ENCODE measurements at places on chromosomes 6 and 20. TPM values are rescaled to one million over a fixed set of nuclear protein-coding genes. Genes with fewer than 3 reads are reported as not detected.

DNA sequence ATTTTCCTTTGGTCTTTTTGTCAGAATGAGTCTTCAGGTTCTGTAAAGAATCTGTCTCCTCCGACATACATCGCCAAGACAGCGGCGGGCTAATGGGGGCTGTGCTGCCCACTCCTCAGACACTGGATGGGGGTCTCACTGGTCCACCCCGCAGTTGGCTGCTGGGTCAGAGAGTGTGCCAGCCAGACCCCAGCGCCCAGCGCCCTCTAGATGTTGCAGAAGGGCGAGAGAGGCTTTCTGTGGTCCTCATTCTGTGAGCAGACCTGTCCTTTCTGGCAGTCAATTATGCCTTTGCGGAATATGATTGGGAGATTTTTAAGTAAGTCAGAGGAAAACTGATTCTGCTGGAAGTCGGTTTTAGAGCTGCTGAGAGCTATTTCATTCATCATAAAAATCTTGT is 7.8 kb upstream of the CCR6 start:
- no peak for DNase-seq
- H3K27ac ChIP-seq: no peak overlapping the region
- H3K27me3 ChIP-seq: no peaks in the 10 kb centered on the region
- no peaks in the 10 kb centered on the region for H3K4me1 ChIP-seq
- no peaks in the 10 kb centered on the region for H3K36me3 ChIP-seq

GRCh38 chr6:47567586-47567985 is 90.0 kb downstream of the CD2AP start:
- H3K27ac ChIP-seq: no peak overlapping the region
- no peak for DNase-seq
- no peaks in the 10 kb centered on the region for H3K4me1 ChIP-seq
- no peaks in the 10 kb centered on the region for H3K27me3 ChIP-seq
- H3K36me3 ChIP-seq: no peaks in the 10 kb centered on the region
- no peak overlapping the region for H3K4me3 ChIP-seq

- DNase-seq: no peak
- H3K36me3 ChIP-seq: no peaks in the 10 kb centered on the region
- H3K27ac ChIP-seq: no peak overlapping the region
- no peak overlapping the region for H3K4me3 ChIP-seq
- no peaks in the 10 kb centered on the region for H3K4me1 ChIP-seq
Measured at GRCh38 chr6:87237804-87238203, 82.4 kb downstream of the ZNF292 start.

TINAG gene
- total RNA-seq: not detected

DNA sequence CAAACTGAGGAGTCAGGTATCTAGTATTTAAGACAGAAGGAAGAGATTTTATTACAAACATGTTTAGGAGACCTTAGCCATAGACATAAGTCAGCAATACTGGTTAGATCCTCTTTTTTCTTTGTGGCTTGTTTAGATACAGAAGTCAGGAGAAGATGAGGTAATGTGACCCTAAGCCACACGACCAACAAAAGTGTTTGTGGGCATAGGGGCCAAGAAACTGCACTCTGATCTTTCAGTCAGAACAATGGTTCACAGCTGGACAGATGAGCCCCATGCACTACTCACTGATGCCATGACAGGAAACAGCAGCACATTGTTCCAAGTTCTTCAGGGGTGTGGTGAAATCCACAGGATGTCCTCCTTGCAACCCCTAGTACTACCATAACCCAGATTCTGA is 238.5 kb upstream of the RAB32 start:
- no peak for DNase-seq
- H3K36me3 ChIP-seq: no peaks in the 10 kb centered on the region
- H3K27me3 ChIP-seq: no peaks in the 10 kb centered on the region
- no peaks in the 10 kb centered on the region for H3K4me1 ChIP-seq
- H3K4me3 ChIP-seq: no peak overlapping the region
- no peak overlapping the region for H3K27ac ChIP-seq

GRCh38 chr6:159804504-159804903 is 4.4 kb downstream of the PNLDC1 start:
- no peak for DNase-seq
- no peak overlapping the region for H3K27ac ChIP-seq
- no peaks in the 10 kb centered on the region for H3K36me3 ChIP-seq
- no peaks in the 10 kb centered on the region for H3K27me3 ChIP-seq

HDGFL1 gene
- not detected for total RNA-seq

DNA sequence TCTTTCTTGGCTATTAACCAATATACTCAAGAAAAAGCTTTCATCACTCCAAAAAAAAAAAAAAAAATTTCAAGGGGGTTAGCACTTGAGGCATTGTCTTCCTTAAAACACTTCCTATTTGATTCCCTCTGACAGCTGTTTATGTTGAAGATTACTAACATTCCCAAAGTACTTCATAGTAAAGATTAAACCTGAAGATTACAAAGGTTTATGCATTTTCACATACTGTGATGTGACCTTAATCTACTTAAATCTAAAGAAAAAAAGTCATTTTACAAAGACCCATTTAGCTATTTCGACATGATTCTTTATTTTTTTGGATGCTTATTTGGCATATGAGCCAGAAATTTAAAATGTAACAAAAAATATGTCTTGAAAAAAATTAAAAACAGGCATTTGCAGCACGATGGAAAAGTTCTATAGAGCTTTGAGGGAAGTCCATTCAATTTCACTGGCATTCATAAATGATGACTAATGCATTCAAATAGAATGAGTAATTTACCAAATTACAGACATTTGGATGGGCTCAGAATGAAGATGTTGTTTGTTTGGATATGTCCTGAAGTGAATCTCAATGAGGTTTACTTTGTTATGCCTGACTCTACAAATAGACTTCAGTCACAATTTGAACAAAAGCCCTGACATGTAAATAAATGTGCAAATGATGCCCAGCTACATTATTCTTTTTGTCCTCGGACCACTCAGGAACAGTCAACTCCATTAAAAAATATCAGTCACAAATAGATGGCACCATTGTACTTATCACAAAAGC is 674.6 kb upstream of the MARCKS start:
- H3K27me3 ChIP-seq: no peaks in the 10 kb centered on the region
- no peaks in the 10 kb centered on the region for H3K4me1 ChIP-seq
- H3K27ac ChIP-seq: no peak overlapping the region
- H3K36me3 ChIP-seq: no peaks in the 10 kb centered on the region
- no peak for DNase-seq
- no peak overlapping the region for H3K4me3 ChIP-seq

GRCh38 chr20:10217721-10218410 is 764 bp upstream of the SNAP25 start:
- no peaks in the 10 kb centered on the region for H3K4me1 ChIP-seq
- DNase-seq: peak; percentile 47
- H3K27ac ChIP-seq: peak overlapping the region; percentile 92
- H3K4me3 ChIP-seq: no peak overlapping the region

C6orf163 gene
- 2.0 TPM for total RNA-seq
